ENCODE measurements at places on chromosomes 13 and 19.

- no peak for DNase-seq
Measured at GRCh38 chr13:109275852-109276251, 510.5 kb downstream of the IRS2 start.

- no peak for DNase-seq
Measured at GRCh38 chr13:102768909-102769308, 4.7 kb downstream of the TEX30 start.

DNA sequence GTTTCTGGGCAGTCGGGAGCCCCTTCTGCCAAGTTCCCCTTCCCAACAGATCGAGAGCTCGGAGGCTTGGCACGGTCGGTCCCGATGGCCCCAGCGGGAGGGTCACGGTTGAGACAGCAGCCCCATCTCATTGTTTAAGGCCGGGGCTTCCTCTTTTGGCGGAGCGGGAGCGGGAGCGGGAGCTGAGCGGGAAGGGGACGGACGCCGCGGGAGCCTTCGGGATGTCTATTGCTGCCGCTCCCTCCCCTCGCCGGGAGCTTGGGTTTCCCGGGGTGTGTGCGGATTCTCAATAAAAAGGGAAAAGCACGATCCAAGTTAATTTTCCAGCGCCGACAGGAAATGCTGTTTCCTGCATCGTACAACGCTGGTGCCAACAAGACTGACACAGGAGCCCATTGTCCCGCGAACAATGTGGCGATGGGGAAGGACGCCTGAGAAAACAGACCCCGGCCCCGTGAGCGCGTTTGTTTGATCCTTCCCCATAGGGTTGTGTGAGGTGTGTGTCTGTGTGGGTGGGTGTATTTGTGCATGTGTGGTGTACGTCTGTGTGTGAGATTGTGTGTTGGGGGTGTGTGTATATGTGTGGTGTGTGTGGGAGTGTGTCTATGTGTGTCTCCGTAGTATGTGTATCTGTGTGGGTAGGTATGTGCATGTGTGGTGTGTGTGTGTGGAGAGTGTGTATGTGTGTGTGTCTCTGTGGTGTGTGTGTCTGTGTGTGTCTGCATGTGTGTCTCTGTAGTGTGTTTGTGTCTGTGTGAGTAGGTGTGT lies 36.3 kb upstream of the FLT1 start:
- DNase-seq = no peak

DNA sequence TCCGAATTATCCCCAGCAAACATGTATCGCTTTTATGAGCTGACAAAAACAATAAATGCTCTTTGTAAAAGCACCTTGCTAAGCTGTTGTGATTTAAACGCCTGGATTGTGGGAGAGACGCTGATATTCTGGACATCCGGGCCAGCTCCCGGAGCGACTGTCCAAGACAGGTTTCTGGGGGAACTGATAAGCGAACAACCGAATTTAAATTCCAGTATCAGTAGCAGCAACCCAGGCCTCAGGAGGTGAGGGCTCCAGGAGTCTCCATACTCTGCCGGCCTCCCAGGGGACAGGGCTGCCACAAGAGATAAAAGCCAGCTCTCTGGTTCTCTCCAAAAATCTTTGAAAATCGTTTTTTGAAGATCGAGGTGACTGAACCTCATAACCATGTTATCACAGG lies 50.3 kb upstream of the VSTM2B start:
- no peak for DNase-seq

DNA sequence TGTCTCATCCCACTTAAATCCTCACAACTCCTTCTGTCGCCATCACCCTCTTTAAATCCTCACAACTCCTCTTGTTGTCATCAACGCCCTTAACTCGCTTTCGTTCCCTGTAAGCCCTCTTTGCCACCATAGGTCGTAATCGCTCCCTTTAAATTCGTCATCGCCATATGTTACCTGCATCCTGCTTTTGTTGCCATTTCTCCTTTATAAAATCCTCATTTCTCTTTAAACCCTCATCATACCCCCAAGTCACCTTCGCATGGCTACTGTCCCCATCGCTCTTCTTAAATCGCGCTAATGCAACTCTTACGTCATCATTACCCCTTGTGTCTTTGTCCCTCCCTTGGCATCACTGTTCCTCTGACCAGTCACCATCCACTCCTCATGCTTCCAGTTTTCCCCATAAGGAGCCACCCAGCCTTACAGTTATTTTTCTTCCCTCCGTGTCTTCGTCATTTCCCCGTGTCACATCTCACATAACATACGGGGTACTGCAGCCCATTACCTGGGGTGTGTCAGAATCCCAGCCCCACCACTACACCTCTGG lies 539 bp downstream of the PLD3 start:
- DNase-seq = no peak

- DNase-seq = no peak
Measured at GRCh38 chr13:57666131-57666953, 34.8 kb downstream of the PCDH17 start.

DNA sequence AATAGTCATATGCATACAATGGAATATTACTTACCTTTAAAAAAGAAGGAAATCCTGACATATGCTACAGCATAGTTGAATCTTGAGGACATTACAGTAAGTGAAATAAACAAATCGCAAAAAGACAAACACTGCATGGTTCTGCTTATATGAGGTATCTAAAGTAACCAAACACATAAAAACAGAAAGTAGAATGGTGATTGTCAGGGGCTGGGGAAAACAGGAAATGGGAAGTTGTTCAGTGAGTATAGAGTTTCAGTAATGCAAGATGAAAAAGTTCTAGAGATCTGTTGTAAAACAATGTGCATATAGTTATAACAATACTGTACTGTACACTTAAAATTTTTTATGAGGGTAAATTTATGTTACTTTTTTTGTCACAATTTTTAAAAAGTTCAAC lies 219.4 kb downstream of the KLF5 start:
- DNase-seq = no peak

DNA sequence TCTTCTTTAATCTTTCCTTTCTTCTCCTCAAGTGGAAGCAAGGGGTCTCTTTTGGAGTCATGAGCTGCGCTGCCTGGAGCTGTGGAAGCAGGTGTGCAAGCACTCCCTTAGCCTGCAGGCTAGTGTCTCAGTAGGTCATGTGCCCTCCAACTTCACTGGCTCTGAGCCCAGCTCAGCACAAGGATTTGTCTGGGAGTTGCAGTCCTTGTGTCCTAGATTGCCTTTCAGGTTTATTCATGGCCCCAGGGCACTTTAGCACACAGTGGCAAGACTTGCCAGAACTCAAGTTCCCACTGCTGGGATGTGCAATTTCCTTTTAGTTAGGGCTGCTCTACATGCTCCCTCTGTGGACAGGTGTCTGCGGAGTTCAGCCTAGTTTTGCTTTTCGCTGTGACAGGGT lies 211.7 kb downstream of the LIG4 start:
- no peak for DNase-seq

GRCh38 chr13:27962128-27962841 lies 6.8 kb downstream of the CDX2 start:
- DNase-seq = no peak

DNA sequence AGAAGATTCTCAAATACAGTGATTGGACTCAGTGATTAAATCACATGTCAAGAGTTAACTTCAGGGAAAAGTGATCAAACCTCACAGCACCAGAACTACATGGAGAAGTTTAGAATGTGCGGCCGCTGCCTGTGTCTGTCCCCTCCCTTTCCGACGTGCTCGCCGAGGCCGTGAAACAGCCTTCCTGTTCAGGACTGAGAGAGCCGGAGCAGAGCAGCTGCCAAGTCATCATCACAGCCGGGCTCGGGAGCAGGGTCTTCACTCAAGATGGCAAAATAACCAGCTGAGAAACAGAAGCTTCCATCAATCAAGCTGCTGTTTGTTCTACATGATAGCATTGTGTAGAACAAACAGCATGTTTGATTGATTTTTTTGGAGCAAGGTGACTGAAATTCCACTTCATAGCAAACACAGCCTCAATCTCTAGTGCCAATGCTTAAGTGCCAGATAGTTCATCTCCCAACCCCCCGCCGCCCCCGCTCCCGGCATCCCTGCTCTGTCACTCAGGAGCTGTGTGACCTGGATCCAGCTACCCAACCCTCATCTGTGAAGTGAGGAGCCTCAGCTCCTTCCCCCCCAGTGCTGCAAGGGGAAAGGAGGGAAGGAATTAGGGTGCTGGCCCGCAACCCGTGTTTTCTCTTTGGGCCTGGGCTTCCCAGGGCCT lies 70.6 kb downstream of the HSPH1 start:
- DNase-seq = no peak

GRCh38 chr13:27774651-27775050 lies 17.6 kb upstream of the GSX1 start:
- no peak for DNase-seq

- DNase-seq = no peak
Measured at GRCh38 chr19:18647371-18647767, 10.5 kb downstream of the KLHL26 start.

- DNase-seq = no peak
Measured at GRCh38 chr19:38780443-38780842, 7.1 kb upstream of the LGALS7 start.

- DNase-seq = no peak
Measured at GRCh38 chr13:106919133-106919532, 351.2 kb upstream of the ARGLU1 start.

DNA sequence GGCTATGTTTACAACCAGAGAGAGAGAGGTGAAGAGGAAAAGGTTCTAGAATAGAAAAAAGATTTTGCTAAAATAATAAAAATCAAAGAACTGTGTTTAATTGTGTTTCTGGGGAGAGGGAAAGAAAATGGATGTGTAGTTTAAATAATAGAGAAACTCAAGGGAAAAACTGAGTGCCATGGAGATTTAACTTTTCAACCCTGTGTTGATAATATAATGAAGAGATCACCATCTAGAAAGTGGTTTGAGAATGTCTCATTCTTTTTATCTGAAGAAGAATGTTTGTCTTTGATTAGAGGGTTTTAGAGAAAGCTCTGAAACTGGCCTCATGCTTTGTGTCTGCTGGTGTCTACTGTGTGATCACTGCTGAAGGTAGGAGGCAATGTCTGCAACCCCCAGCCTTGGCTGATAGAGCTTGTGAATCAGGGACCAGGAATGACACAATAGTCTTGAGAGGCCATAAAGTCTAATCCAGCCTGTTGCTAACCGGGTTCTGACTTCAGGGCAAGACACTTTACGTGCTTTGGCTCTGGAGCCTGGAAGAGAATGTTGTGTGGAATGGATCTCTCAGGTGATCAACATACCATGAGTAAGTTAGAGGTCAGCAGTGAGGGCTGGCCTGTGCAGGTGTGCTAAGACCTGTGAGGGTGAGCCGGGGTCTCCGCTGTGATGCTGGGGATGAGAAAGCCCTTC lies 5.4 kb downstream of the COL4A2 start:
- no peak for DNase-seq

DNA sequence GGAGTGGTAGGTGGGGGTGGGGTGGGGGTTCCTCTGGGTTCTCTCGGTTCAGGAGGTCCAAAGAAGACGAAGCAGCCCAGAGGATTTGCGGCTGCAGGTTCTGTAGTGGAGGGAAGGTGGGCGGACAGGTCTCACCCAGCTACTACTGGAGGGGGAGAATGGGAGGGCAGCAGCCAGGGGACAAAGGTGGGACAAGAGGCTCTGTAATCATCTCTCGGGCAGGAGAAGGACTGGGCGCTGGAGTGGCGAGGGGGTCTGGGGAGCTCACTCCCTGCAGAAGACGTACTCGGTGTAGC lies 1.4 kb downstream of the KCTD12 start:
- no peak for DNase-seq

GRCh38 chr19:12346896-12347295 lies 13.5 kb upstream of the ZNF563 start:
- no peak for DNase-seq

DNA sequence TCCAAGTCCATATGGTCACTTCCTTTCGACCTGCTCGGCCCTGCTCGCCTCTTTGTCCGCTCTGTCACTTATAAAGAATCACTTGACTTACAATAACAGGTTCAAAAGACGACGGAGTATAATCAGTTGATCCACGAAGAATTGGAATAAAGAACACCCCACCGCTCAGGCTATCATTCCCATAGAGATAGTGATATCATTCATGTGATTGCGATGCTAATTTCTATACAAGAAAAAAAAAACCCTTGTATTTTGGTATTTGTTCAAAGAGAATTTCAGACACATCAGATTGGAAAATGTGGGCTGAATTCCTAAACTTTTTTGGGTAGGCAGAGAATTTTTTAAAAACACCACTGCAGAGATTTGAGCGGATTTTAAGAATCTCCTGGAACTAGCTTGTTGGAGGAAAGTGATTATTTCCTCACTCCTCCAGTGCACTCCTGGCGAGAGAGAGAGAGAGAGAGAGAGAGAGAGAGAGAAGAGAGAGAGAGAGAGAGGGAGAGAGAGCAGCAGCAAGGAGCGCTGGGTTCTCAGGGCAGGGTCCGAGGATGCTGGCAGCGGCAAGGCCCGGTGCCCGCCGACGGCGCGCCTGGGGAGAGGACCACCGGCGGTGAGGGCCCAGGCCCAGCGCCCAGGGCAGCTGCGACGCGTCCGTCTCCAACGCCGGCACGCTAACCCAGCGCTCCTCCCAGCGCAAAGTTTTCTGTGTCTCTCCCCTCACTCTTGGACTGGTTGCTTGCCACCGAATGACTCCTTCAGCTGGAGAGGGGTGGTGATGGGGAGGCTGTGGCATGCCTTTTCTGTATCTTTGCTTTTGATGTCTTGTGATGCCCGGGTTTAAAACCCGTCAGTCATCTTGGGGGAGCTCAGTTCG lies 149.0 kb upstream of the ZNF536 start:
- no peak for DNase-seq

- DNase-seq = no peak
Measured at GRCh38 chr13:100128373-100128772, 39.5 kb downstream of the PCCA start.

- no peak for DNase-seq
Measured at GRCh38 chr13:51865838-51866237, 4.1 kb downstream of the CCDC70 start.

- no peak for DNase-seq
Measured at GRCh38 chr19:52689843-52690368, 44.9 kb downstream of the ZNF611 start.

DNA sequence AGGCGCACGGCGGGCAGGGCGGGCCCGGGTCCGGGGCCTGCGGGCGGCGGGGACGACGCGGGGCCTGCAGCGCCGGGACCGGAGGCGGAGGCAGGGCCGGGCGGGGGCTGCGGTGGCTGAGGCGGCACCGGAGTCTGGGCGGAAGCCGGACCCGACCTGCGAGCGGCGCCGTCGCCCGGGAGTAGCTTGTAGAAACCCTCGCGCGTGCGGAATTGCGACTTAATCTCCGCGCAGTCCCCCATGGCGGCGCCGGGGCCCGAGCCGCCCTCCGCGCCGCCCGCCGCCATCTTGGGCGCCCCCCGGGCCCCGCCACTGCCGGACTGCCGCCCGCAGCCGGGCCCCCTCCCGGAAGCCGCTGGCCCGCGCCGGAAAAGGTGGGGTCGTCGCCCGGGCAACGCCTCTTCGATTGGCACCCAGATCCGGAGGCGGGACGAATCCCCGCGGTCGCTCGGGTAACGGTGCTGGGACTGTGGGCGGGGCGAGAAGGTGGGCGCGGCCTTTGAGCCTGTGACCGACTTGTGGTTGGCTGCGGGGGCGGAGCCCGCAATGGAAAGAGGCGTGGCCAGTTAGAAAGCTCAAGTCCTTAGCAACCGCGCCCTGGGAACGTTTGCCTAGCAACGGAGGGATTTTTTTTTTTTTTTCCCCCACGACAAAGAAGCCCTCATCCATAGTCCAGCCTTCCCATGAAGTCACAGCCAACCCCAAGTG lies at the start of gene DMWD:
Gene DMWD (minus strand): TSS at position 376 of the 708 bp plus-strand sequence. CDS start 89 bp downstream, at position 287.
- DNase-seq = peak; percentile 99

- no peak for DNase-seq
Measured at GRCh38 chr13:40376296-40376849, 290.1 kb downstream of the FOXO1 start.
